ENCODE measurements at places on chromosomes 2 and 18. TPM values are rescaled to one million over a fixed set of nuclear protein-coding genes. Genes with fewer than 3 reads are reported as not detected.

DNA sequence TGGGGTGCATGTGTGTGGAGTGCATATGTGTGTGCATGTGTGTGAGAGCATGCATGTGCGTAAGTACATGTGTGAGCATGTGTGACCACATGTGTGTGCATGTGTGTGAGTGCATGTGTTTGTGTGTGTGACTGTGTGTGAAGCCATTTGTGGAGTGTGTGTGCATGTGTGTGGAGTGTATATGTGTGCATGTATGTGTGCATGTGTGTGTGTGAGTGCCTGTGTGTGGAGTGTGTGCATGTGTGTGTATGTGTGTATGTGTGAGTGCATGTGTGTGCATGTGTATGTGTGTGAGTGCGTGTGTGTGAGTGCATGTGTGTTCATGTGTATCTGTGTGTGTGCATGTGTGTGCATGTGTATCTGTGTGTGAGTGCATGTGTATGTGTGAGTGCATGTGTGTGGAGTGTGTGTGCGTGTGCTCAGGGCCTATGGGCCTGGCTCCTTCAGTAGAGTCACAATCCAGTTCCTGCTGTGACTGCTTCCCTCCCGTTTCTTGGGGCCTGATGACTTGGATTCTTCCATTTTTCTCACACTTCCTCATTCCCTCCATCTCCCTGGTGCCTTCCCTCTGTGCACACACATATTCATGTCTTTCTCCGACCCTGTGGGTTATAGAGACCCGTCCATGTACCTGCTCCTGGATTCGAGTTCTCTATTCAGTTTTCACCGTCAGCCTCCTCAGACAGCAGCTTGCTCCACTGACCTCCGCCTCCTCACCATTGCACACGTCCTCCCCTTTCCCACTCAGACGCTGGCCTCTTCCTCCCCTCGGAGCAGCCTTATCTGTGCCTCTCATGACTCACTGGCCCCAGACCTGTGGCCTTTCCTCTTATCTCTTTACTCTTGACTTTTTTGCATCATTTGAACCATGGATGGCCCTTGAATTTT is 25.2 kb downstream of the TOGARAM2 start:
- no peaks in the 10 kb centered on the region for H3K27me3 ChIP-seq
- peaks cover 16% of the 10 kb centered on the region for H3K4me1 ChIP-seq
- no peak overlapping the region for H3K27ac ChIP-seq
- H3K4me3 ChIP-seq, result no peak overlapping the region

Gene GRHL1
- 0.57 TPM for total RNA-seq

Gene ALLC
- not detected for total RNA-seq

DNA sequence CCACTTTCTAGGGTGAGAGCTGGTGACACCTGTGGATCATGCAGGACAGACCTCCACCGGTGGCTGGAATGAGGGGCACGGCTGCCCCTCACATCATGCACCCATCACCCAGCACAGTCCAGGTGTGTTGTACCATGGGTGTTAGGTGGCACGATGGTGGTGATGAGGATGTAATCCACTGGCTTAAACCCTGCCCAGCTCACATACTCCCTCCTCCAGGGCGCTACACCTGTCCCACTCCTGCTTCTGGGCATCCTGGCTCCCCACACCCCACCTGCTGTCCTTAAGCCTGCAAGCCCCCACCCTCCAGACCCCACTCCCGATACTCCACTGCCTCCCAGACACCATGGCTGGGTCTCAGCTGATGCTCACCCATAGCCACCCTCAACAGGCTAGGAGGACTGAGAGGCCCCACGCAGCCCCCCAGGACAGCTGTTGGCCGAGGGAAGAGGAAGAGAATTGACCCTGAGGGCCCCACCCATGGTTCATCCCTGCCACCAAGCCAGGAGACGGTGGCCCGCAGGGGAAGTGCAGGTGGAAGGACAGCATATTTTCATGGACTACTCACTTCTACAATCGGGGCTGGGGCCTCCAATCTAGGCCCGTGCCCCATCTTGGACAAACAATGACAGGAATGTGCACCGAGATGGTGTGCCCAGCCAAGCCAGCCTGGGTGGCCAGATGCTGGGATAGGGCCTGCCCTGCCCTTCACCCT is 34.3 kb downstream of the MAL start:
- no peak overlapping the region for H3K27ac ChIP-seq
- H3K27me3 ChIP-seq, result peaks cover 17% of the 10 kb centered on the region
- H3K4me1 ChIP-seq, result no peaks in the 10 kb centered on the region
- H3K4me3 ChIP-seq, result no peak overlapping the region

DNA sequence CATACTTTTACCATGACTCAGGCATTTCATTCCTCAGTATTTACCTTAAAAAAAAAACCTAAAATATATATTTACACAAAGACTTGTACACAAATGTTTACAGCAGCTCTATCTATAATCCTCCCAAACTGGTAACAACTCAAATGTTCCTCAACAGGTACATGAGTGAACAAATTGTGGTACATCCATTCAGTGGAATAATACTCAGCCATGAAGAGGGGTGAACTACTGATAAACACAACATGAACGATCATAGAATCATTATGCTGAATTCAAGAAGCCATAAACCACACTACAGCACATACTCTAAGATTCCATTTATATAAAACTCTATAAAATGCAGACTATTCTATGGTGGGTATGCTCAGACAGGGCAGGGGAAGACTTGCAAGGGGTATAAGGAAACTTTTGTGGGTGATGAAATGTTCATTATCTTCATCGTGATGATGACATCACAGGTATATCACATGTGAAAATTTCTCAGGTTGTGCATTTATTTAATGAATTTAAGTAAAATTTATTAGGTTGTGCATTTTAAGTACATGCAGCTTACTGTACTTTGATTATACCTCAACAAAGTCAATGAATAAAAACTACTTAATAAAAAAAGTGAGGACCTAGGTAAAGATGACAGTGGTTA is 24.7 kb upstream of the DUSP2 start:
- no peaks in the 10 kb centered on the region for H3K4me1 ChIP-seq
- H3K27me3 ChIP-seq, result no peaks in the 10 kb centered on the region
- H3K36me3 ChIP-seq, result no peaks in the 10 kb centered on the region
- DNase-seq, result no peak

- H3K27ac ChIP-seq, result no peak overlapping the region
- H3K4me1 ChIP-seq, result peaks cover 83% of the 10 kb centered on the region
- H3K27me3 ChIP-seq, result no peaks in the 10 kb centered on the region
- no peak for DNase-seq
- no peak overlapping the region for H3K4me3 ChIP-seq
Measured at GRCh38 chr2:120267348-120267747, 14.7 kb downstream of the RALB start.

Gene DTYMK
- 10.7 TPM for total RNA-seq

DNA sequence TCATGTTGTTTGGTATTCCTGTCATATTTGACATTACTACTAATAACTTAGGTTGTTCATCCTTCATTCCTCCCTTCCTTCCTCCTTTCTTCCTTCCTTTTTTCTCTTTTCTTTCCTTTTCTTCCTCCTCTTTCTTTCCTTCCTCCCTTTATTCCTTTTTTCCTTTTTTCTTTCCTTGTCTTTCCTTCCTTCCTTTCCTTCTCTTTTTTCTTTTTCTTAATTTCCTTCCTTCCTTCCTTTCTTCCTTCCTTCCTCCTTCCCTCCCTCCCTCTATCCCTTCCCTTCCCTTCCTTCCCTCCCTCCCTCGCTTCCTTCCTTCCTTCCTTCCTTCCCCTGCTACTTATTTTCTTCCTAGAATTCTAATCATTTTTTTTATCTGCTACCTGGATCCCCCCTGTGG is 66.1 kb downstream of the CTNNA2 start:
- H3K27ac ChIP-seq, result no peak overlapping the region
- no peaks in the 10 kb centered on the region for H3K4me1 ChIP-seq
- no peak overlapping the region for H3K4me3 ChIP-seq

DNA sequence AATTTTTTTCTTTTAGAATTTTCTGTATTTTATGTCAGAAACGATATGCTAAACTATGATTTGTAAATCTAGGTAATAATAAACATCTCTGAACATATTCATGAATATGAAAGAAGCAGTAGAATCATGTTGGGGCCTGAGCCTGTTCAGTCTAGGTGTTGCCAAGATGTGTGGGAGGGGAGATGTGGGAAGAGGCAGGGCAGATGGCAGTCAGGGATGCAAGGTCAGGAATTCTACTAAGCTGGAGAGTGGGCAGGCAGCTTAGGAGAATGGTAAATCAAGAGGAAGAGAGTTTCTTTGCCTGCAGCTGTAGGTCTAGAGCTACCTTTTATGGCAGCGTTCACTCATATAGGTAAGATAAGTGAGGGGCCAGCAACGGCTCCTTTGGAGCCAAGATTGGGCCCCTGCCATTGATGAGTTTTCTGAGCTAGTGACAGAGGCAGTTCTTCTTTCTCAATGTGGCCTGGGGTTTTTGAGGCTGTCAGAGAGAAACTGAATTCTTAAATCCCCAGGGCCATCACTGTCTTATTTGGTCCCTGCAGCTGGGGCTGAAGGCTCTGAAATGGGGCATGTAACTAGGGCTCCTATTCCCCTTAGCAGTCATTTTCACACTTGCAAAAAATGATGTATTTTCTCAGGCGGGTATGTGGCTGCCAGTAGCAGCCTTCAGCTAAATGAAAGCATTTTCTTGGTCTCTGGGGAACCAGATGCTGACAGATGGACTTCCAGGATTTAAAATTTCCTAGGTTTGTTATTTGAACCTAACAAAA is 232.8 kb downstream of the PIK3C3 start:
- no peak overlapping the region for H3K4me3 ChIP-seq
- H3K27me3 ChIP-seq, result no peaks in the 10 kb centered on the region

Gene VWA3B
- total RNA-seq, result 0.64 TPM

Gene ASXL3
- total RNA-seq, result 4.2 TPM

Gene SERPINB11
- not detected for total RNA-seq

DNA sequence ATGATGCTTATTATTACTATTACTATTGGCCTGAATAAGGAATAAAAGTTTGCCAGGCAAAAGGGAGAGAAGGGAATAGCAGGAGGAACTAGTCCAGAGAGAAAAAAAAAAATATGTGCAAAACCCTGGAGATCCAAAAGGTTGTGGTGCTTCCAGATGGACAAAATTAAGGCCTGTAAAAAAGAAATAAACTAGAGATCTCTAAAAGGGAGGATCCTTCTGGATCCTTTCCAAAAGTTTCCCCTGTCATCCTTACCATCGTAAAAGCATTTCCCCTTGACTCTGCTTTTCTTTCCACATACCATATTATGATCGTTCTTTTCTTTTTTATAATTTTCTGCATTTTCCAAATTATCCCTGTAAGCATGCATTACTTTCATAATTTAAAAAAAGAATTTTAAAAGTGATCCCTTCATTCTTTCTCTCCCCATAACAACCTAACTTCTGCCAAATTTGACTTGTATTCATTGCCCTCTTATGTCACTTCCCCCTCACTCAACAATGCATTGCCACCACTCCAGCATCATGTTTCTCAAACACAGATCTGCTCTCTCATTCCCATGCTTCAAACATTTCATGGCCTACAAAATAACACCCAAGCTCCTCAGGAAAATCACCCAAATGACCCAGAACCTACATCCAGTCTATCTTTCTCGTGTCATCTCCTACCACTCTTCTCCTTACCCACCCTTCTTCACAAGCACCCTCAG is 40.3 kb downstream of the RBMS1 start:
- no peaks in the 10 kb centered on the region for H3K27me3 ChIP-seq
- no peak overlapping the region for H3K4me3 ChIP-seq
- peaks cover 62% of the 10 kb centered on the region for H3K4me1 ChIP-seq
- DNase-seq, result no peak
- H3K36me3 ChIP-seq, result no peaks in the 10 kb centered on the region

- H3K4me1 ChIP-seq, result no peaks in the 10 kb centered on the region
- no peak overlapping the region for H3K4me3 ChIP-seq
- no peak for DNase-seq
- no peaks in the 10 kb centered on the region for H3K27me3 ChIP-seq
- H3K36me3 ChIP-seq, result no peaks in the 10 kb centered on the region
Measured at GRCh38 chr2:11571170-11571569, 37.3 kb downstream of the GREB1 start.

- H3K4me3 ChIP-seq, result no peak overlapping the region
- no peak overlapping the region for H3K27ac ChIP-seq
- no peaks in the 10 kb centered on the region for H3K36me3 ChIP-seq
- H3K4me1 ChIP-seq, result no peaks in the 10 kb centered on the region
- no peak for DNase-seq
Measured at GRCh38 chr2:69260666-69261065, 126.4 kb downstream of the GFPT1 start.

GRCh38 chr18:1993866-1994265 is 577.4 kb downstream of the METTL4 start:
- no peaks in the 10 kb centered on the region for H3K4me1 ChIP-seq
- H3K36me3 ChIP-seq, result no peaks in the 10 kb centered on the region
- H3K27ac ChIP-seq, result no peak overlapping the region

DNA sequence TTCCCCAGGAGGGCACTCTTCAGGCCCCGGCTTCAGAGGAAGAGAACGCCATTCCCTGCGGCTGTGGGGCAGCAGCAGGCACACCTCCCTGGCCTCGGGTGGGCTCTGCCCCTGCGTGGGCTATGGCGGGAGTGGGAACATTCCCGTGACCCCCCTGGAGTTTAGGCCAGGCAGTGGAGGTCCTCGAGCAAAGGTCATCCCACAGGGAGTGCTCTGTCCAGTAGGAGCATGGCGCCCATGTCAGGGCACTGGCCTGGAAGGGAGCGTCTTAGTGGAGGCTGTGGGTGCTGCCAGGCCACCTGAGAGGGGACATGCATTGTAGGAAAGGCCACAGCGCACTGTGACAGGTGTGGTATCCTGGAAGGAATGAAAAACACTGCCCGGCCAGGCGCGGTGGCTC is 9.2 kb upstream of the NFATC1 start:
- H3K27ac ChIP-seq, result no peak overlapping the region
- H3K4me3 ChIP-seq, result no peak overlapping the region
- H3K4me1 ChIP-seq, result no peaks in the 10 kb centered on the region
- no peak for DNase-seq

- no peaks in the 10 kb centered on the region for H3K4me1 ChIP-seq
- no peak for DNase-seq
- H3K36me3 ChIP-seq, result no peaks in the 10 kb centered on the region
Measured at GRCh38 chr2:45199973-45200372, 190.7 kb upstream of the SIX2 start.

- H3K27me3 ChIP-seq, result no peaks in the 10 kb centered on the region
- H3K4me1 ChIP-seq, result no peaks in the 10 kb centered on the region
- no peak overlapping the region for H3K27ac ChIP-seq
- DNase-seq, result no peak
Measured at GRCh38 chr2:17672583-17673317, 80.9 kb downstream of the SMC6 start.

Gene IL36G
- total RNA-seq, result not detected

DNA sequence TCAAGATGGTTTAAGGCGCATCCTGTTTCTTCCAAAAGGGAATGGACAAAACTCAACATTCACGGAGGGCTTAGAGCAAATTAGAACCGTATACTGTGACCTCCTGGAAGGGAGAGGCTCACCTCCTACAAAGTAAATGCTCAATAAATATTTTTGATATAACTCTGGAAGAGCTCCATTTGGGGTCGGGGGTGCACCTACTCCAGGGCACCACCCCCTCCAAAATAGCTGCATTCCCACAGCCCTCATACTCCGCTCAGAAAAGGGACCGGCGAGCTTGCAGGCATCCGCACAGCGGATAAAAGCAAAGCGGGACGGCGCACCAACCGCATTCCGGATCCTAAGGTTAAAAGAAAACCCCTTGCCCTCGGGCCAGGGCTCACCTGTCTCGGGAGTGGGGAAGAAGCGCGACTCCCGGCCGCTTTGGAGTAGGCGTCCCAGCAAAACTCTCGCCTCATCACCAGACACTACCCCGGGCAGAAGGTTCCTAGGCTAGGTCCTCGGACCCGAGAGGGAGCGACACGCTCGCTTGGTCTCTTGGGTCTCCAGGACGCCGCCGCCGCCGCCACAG is 378 bp downstream of the WDPCP start:
- no peaks in the 10 kb centered on the region for H3K36me3 ChIP-seq
- H3K27ac ChIP-seq, result peak overlapping the region; percentile 95
- peaks cover 46% of the 10 kb centered on the region for H3K4me1 ChIP-seq
- no peak for DNase-seq

Measured in heart right ventricle (tissue), 16 donors.